ENCODE measurements at places on chromosomes 7 and 10.

- DNase-seq, result no peak
Measured at GRCh38 chr7:132023466-132023865, 467.0 kb upstream of the PODXL start.

DNA sequence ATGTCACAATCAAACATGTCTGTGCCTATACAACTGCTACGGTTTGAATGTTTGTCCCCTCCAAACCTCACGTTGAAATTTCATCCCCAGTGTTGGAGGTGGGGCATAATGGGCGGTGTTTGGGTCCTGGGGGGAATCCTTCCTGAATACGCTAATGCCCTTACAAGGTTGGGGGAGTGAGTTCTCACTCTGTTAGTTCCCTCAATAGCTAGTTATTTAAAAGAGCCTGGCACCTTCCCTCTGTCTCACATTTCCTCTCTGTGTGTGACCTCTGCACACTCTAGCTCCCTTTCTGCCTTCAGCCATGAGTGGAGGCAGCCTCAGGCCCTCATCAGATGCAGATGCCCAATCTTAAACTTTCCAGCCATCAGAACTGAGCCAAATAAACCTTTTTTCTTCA, 129.5 kb downstream of the GRM8 start:
- no peak for DNase-seq

DNA sequence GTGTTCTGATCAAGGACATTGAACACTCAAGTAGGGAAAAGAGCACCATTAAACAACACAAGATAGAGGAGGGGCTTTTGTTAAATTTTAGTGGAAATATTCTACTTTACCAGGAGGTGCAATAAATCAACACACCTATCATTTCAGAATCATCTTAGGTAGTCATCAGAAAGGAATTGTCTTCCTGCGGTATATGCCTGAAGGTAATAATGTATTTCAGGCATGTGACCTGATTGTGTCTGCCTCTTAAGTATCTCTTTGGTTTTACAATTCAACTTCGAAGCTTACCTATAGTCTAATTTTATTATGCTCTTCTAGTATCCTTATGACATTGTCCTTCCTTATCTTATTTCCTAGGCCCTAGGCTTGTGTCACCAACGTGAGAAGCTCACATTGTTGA, 58.6 kb upstream of the LAMB4 start:
- no peak for DNase-seq

DNA sequence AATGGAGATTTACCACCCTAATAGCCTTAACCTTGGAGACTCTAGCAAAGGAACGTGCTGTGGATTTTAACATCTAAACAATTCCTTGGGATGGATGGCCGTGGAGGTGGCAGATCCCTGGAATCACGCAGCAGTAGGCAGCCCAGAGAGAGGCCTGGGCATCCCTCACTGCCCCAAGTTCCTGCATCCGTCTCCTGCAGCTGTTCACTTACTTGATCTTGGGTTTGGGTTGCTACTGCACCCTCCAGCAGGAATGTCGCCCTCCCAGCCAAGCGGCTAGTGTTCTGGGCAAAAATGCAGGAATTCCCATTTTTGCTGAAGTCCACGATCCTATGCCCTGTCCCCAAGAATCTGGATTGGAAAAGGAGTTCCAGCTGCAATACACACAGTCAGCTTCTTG, 166.7 kb upstream of the SH2B2 start:
- no peak for DNase-seq
